Posterior cingulate gyrus (tissue), 11 donors: ENCODE measurements at places on chromosomes 16 and 17.

DNA sequence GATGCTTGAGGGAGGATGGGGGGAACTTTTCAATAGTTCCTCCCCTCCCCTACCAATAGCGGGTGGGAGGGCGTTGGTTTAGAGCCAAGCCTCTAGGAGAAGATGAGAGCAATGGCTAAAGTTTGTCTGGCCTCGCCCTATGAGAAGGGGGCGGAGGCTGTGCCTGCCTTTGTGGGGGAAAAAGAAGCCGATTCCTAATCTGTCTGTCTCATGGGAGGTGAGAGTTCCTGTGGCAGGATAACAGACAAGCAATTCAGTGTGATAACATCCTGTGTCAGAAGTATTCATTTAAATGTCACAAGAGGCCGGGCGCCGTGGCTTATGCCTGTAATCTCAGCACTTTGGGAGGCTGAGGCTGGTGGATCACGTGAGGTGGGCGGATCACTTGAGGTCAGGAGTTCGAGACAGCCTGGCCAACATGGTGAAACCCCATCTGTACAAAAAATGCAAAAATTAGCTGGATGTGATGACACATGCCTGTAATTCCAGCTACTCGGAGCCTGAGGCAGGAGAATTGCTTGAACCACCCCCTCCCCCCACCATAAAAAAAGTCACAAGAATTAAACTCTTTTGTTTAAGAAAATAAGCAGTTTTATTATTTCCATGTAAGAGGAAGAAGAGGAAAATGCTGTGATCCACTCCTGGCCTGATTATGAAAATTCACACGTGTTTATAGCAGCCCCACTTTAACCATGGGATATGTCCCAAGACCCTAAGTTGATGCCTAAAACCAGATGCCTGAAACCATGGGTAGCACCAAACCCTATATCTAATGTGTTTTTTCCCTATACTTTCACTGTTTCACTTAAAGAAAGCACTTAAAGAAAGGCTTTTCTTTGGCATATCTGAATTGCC, 1.7 kb downstream of the SLFN5 start:
- DNase-seq = no peak

DNA sequence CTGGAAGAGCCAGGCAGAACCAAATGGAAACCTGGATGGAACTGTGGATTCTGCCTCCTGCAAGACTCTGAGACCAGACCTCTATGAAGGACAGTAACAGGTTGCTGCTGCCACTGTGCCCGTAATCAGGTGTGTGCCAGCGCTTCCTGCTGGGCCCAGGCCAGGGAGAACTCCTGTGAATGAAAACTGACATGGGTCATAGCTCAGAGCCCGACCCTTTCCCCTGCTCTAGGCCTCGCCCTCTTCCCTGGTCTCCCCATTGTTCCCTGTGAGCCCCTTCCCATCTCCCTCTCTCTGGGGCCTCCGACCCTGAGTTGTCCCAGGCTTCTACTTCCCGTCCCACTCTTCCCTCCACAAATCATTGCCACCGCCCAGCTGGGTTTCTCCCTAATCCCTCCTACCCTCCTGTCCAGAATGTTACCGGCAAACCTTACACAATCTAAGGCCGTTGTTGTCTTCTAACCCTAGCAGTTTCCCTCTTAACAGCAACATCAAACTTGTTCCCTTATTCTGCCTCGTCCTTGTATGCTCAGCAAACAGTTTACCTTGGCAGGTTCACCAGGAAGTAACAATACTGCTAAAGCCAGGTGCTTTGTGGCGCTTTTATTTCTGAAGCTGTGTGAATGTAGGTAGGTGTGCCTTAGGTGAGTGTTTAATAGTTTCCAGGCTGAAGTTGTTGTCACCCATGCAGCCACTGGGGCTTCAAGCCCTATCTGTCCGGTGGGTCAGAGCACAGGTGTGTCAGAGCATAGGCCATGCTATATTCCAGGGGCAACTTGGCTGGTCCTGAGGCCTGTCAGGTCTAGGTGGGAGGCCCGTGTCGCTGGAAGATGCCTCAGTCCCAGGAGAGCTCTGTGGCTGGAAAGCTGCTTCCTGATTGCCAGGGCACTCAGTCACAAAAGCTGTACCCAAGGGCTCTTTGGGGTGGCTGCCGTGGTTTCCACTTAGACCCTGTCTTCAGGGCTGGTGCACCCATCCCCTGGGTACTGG, 32.0 kb downstream of the SMPD3 start:
- no peak for DNase-seq

DNA sequence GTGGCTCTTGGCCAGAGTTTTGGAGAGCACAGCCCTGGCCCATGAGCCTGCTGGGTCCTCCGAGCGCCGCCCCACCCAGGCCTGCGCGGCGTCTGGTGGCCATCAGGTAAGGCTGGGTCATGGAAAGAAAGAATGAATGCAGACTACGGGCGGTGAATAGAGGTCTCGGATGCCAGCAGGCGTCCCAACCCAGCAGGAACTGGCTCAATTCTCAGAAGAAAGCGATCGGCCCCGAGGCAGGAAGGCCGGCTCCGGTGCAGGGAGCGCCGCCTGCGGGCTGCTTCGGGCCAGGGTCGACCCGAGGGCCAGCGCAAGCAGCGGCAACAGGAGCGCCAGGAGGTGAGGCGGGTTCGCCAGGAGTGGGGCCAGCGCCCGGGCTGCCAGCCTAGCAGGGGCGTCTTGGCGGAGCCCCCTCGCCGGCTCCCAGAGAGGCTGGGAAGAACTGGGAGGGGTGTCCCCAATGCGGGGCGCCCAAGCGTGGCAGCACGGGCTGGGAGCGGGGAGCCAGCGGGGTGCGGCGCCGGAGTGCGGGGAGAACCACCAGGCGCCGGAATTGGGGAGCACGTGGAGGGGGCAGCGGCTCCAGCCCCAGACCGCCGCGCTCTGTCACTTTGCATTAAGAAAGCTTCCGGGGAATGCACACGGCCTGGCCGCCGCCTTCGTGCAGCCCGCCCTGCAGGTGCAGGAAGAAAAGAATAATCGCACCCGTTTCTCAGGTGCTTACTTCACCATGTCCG, 7.1 kb upstream of the TMC5 start:
- peak; percentile 19 for DNase-seq

- DNase-seq = no peak
Observed at GRCh38 chr16:2532494-2533141, 1.4 kb upstream of the CEMP1 start.

GRCh38 chr17:31561469-31562375, 170.2 kb downstream of the RAB11FIP4 start:
- no peak for DNase-seq

DNA sequence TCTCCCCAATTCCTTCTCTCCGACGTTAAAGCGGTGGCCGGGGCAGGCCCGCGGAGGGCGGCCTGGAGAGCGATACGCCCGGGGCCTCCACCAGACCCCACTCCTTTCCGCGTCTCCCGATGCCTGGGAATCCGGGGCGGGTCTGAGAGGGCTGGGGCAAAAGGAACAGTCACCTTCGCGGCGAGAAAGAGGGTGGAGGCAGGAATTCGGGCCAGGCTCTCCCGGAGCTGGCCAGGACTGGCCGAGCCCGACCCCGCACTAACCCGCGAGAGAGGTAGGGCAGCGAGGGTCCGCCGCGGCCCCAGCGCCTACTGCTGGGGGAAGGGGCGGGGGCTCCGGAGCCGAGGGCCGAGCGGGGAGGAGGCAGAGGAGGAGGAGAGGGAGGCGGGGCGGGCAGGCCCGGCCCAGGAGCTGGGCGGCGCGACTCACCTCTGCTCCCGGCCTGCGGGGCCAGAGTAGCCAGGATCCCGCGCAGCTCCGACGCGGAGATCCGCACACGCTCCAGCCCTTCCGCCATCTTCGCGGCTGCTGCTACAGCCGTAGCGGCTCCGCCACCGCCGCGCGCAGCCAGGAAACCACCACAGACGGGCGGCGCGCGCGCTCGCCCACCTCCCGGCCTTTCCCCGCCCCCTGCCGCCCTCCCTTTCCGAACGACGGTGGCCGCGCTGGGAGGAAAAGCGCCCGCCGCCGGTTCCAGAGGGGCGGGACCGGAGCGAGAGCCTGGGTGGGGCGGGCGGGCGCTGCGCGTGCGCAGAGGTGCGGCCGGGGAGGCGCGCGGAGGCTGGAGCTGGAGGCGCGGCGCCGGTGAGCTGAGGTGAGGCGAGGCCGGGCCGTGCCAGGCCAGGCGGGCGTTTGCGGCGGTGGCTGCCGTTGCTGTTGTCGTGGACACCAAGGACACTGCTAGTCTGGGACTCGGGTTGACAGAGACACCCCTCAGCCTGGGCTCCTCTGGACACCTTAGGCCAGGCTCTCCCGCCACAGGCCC, at the start of the genes SMG6 and SRR:
Gene SMG6 (minus strand): TSS at position 582 of the 985 bp plus-strand sequence. CDS start 65 bp downstream, at position 517.
Gene SRR (plus strand): TSS at position 747 of the 985 bp plus-strand sequence. CDS start 11,611 bp downstream, outside the sequence.
- peak; percentile 98 for DNase-seq

- no peak for DNase-seq
Observed at GRCh38 chr17:73827627-73828291, 183.5 kb upstream of the SDK2 start.

- DNase-seq = no peak
Observed at GRCh38 chr16:47019568-47019967, 46.1 kb upstream of the DNAJA2 start.

GRCh38 chr16:21708533-21709115, 44.9 kb downstream of the OTOA start:
- no peak for DNase-seq

- DNase-seq = no peak
Observed at GRCh38 chr17:56142325-56142724, 10.9 kb upstream of the ANKFN1 start.

DNA sequence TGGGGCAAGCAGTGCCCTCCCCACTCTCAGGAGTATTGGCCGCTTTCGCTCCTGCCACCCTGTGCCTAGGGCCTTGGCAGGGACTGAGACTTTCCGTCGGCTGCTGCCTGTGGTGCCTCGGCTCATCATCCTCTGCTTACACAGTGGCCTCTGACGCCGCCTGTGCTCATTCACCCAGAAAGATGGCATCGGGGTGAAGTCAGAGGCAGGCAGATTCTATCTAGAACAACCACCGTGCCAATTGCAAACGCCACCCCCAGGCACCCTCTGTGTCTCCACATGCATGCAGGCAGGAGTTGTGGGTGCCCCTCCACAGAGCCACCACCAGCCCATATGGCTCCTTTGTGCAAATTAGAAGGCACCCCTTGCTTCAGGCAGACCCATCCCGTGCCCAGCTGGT, 154.2 kb upstream of the GSE1 start:
- peak; percentile 45 for DNase-seq

GRCh38 chr16:30896261-30896888, at the start of gene CTF1:
TSS of gene CTF1 (plus strand) at chr16:30896614. CDS start at chr16:30896644, 30 bp downstream.
- DNase-seq = peak; percentile 93

DNA sequence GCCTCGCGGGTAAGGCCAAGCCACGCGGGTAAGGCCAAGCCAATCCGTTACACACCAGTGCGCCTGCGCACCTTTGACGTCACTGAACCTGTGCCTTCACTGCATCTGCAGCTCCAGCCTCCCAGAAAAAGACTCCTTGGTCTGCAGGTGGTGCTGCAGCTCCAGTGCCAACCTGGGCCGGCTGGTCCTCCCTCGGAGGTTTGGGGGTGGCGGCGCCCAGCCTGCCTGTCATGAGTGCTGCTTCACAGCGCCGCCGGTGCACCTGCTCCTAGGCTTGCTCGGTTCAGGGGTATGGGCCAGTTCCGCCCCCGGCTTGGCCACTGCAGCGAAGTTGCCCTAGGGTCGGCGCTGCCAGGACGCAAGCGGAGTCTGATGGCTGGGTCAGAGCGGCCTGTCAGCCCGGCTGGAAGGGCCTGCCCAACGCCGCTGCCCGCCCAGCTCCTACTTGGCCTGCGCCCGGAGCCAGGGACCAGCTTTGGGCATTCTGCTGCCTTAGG, 146.6 kb downstream of the USP22 start:
- DNase-seq = peak; percentile 90

DNA sequence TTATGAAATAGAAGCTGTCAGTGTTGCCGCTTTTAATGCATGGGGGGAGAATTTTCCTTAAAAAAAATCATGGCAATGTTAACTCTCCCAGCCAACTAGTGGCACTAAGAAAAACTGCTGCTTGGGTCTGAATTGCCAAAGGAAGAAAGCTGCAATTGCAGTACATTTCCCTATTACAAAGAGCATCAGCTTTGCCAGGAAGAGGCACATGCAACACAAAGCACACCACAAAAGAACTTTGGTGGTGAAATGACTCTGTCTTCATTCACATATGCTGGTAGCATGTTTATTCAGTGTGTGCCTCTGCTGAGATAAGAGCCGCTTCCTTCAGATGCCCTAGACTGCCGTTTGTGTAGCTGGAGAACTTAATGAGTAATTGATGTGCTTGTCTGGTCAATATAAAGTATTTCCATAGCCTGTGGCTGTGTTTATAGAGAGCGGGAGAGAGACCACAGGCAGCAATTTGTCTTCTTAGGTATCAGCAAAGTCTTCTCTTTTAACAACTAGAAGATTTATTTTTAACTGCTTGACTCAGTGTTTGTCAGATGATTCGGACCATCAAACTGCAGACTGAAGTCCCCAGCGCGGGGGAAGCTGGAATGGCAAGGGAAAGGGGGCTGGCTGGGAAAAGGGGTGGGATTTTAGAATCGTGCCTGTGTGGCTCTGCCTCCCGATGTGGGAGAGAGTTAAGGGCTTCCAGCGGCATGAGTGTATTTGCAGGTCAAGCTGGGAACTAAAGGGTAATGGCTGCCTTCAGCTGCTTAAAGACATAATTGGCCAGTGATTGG, 115.1 kb downstream of the MRTFB start:
- DNase-seq = peak; percentile 85

GRCh38 chr16:2022723-2023091, 3.1 kb downstream of the NPW start:
- DNase-seq = no peak

DNA sequence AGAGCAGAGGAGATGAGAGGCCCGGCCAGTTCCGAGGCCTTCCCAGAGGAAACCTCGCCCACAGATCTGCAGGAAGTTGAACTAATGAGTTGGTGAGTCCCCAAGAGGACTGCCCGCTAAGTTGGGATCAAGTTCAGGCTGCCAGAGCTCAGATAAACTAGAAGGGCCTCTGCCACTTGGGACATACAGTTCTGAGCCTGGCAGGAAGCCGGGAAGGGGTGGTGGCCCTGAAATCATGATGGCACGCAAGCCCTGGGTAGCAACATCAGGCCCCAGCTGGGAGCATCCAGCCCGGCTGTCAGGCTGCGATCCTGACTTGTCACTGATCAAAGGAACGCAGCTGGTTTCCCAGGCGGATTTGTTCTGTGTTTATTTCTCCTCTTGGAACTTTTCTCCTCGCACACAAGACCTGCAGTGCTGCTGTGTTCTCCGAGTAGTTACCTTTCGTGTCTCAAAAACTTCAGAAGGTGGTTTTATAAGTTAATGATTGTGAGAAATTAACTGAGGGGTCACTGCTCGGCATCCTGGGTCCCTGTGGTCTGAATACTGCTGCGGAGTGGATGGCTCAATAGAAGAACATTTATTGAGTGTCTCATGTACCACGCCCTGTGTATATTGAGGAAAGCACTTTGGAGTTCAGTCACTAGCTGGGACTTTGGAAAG, 8.0 kb upstream of the WFDC1 start:
- DNase-seq = no peak

DNA sequence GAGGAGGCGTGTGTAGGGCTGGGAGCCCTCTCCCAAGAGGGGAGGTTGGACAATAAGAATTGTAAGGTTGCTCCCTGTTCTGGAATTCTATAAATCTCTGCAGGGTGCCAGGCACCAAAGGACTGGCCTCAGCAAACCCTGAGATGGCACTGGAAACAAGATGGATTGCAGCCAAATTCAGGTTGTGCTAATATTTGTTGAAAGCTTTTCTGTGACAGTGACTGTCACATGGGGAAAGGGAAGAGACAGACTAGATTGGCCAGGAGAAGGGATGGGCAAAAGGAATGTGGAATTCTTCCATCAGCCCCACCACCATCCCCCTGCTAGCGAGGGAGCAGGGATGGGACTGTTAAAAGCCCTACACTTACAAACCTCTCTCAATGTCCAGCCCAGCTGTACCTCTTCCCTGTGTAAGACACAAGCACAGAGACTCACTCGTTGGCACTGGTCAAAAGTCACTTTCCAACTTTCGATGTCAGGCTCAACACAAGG, 62.4 kb downstream of the SOX9 start:
- DNase-seq = no peak

GRCh38 chr17:65848751-65849150, 287.3 kb upstream of the AXIN2 start:
- DNase-seq = no peak
